ENCODE measurements at places on chromosomes 16 and 17. TPM values are rescaled to one million over a fixed set of nuclear protein-coding genes. Genes with fewer than 3 reads are reported as not detected.
A peak's percentile ranks its signal among the peaks of the same experiment; 100 is the strongest.

The TMEM235 gene
- not detected for polyA plus RNA-seq

The ATP2A3 gene
- 0.76 TPM for polyA plus RNA-seq

The TEKT5 gene
- polyA plus RNA-seq: 0.26 TPM

DNA sequence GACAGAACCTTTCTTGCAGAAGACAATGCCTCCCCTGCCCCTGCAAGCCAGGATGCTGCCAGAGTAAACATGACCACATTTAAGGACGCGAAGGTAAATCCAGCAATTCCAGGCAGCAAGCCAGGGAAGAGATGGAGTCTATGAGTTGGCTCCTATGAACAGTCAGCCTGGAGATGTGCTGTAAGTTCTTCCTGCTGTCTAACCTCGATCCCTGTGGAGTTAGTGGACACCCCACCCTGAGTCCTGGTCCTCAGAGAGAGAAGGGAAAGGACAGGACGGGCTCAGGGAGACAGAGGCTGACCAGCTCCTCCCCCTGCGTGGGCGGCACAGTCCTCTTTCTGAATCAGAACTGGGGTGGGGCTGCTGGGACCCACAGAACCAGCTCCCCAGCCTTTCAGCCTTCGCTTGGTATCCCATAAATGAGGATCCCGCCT is 24.9 kb downstream of the CDC42EP4 start:
- no peaks in the 10 kb centered on the region for H3K27me3 ChIP-seq
- peaks cover 33% of the 10 kb centered on the region for H3K4me1 ChIP-seq
- H3K4me3 ChIP-seq: no peak overlapping the region
- 0 out of 2 replicates have a peak overlapping the region, but pooled peaks have one; percentile 10 for H3K27ac ChIP-seq
- DNase-seq: peak; percentile 41

DNA sequence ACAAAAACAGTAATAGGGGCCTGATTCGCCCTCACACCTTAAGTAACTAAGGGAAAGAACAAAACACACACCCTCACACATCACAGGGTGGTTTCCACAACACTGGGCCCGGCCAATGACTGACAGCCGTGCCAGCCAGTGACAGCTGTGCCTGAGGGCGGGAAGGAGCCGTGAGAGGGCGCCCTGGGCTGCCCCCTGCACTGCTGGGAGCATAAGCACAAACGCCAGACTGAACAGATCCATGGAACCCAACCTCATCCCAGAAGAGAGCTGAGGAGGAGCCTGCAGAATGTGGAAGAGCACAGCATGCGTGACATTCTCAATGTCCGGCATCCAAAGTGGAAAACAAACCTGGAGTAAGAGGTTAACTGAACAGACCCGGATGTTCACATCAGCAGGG is 16.0 kb downstream of the CSNK1D start:
- no peaks in the 10 kb centered on the region for H3K4me1 ChIP-seq
- DNase-seq: no peak
- H3K27ac ChIP-seq: no peak overlapping the region
- H3K4me3 ChIP-seq: no peak overlapping the region
- no peaks in the 10 kb centered on the region for H3K27me3 ChIP-seq
- H3K36me3 ChIP-seq: peaks cover 72% of the 10 kb centered on the region

GRCh38 chr17:5437721-5438317 is 1.1 kb downstream of the C1QBP start:
- peak overlapping the region; percentile 53 for H3K27ac ChIP-seq
- peaks cover 36% of the 10 kb centered on the region for H3K36me3 ChIP-seq
- DNase-seq: peak; percentile 37

GRCh38 chr16:27245276-27246172 is 23.0 kb downstream of the NSMCE1 start:
- peaks cover 33% of the 10 kb centered on the region for H3K4me1 ChIP-seq
- H3K27me3 ChIP-seq: no peaks in the 10 kb centered on the region
- peak overlapping the region; percentile 94 for H3K27ac ChIP-seq
- peak; percentile 99 for DNase-seq

GRCh38 chr17:6753546-6753945 is 2.3 kb upstream of the XAF1 start:
- no peak overlapping the region for H3K4me3 ChIP-seq
- peaks cover 15% of the 10 kb centered on the region for H3K4me1 ChIP-seq
- DNase-seq: no peak

DNA sequence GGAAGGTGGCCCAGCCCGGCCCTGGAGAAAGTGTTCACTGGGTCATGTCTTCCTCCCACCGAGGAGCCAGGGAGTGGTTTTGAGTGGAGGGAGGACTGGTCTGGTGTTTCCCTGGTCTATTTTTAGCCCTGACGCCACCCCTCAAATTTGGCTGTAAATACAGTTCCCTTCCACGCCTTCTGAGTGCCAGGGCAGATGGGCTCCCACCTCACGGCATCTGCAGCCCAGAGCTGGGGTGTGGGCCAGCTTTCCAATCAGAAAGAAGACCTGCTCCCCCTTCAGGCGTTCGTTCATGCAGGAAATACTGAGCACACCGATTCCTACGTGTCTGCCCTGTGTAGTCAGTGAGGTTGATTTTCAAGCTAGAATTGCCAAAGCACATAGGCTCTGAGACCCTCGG is 53.7 kb downstream of the SNX20 start:
- H3K36me3 ChIP-seq: no peaks in the 10 kb centered on the region
- H3K4me1 ChIP-seq: no peaks in the 10 kb centered on the region
- no peak for DNase-seq
- no peak overlapping the region for H3K4me3 ChIP-seq

DNA sequence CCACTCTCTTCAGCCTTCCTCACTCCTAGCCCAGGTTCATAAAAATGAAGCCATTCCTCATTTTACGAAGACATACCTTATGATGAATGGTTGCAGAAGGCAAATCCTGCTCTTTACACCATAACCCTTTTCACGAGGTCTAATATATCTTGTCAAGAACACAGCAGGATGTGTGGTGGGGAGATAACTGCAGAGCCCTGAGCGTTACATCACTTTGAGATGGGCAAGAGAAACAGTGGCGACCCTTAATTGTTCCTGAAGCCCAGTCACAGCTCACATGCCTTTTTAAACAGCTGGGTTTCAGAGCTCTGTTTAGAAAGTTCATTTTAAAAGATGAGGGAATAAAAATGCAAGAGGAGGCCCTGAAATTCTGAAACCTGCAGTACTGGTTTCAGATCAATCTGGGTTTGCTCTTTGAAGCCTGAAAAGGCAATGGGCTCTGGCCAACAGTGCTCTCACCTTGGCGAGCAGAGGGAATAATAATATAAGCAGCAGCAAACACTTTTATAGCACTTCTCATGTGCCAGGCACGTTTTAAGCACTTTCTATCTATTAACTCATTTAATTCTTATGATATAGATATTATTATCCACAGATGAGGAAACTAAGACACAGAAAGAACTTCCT is 2.9 kb downstream of the FAM117A start:
- H3K27me3 ChIP-seq: peaks cover 13% of the 10 kb centered on the region
- no peaks in the 10 kb centered on the region for H3K4me1 ChIP-seq
- H3K36me3 ChIP-seq: no peaks in the 10 kb centered on the region
- no peak for DNase-seq
- H3K4me3 ChIP-seq: no peak overlapping the region

DNA sequence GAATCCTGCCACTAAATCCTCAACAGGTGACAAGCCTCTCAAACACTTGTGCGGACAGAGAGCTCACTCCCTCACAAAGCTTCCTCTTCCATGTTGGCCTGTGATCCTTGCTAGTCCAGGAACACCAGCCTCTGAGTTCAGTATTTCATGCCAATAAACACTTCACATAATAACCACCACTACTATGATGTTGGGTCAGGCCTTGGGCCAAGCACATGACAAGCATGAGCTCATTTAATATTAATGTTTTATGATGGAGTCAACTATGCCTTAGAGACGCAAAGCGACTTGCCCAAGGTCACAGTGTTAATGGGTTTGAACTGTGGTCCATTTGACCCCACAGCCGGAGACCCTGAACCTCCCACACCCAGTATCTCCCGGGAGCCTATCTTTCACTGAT is 129.1 kb downstream of the GAS7 start:
- no peaks in the 10 kb centered on the region for H3K27me3 ChIP-seq
- no peak overlapping the region for H3K4me3 ChIP-seq
- DNase-seq: no peak
- H3K36me3 ChIP-seq: no peaks in the 10 kb centered on the region
- H3K4me1 ChIP-seq: no peaks in the 10 kb centered on the region

DNA sequence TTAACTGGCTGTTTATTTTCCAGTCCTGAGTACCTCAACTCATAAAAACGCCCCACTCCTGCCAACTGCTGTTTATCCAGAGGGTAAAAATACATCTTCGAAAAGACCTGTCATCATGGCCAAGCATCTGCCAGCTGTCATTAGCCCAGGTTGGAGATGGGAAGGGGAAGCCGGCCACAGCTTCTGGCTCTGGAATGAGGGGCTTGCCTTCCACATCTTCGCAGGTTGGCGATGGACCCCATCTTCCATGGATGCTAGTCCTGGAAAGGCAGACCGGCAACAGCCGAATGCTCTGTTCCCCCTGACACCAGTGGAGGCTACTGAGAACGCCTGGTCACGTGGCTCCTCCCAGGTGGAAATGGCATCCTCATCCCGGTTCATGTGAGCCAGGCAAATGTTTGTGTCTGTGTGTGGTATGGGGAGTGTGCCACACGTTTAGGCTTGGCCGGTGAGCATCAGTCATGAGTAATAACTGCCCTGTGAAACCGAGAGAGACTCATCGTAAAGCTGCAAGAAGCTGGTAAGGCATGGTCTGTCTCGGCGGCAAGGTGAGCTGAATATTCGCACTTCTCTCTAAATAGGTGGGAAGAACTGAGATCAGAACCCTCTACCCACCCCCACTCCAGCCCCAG is 420 bp upstream of the KRTAP17-1 start:
- peaks cover 5% of the 10 kb centered on the region for H3K27me3 ChIP-seq
- no peaks in the 10 kb centered on the region for H3K36me3 ChIP-seq
- no peak overlapping the region for H3K4me3 ChIP-seq
- DNase-seq: no peak
- H3K4me1 ChIP-seq: no peaks in the 10 kb centered on the region
